ENCODE measurements at places on chromosomes 16 and 17. TPM values are rescaled to one million over a fixed set of nuclear protein-coding genes. Genes with fewer than 3 reads are reported as not detected.

DNA sequence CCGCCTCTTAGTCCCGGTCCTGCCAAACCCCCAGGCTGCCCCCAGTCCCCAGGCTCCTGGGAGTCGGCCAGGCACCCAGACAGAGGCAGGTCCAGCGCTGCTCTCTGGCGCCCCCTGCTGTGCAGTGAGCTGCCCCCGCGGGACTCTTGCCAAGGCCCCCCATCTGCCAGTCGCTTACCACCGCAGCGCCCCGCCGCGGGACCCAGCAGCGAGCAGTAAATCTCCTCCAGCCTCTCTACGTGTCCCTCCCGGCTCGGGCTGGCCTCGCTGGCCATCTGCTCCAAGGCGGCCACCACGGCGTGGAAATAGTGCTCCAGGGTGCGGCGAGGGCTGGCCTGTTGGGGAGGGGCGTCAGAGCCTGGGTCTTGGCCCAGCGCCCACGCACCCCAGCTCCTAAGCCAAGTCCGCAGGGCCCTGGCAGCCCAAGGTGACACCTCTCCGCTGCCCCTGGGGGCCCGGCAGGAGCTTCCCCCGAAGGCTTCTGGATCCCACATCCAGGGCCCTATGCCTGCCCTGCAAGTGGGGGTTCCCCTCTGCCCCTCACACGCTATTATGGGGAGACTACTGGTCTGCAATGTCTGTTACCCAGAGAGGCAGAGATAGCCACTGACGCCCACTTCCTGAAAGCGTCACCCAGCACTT, 33.7 kb upstream of the MFSD6L start:
- peaks cover 77% of the 10 kb centered on the region for H3K27me3 ChIP-seq
- no peaks in the 10 kb centered on the region for H3K4me1 ChIP-seq
- DNase-seq: no peak
- H3K36me3 ChIP-seq: no peaks in the 10 kb centered on the region

DNA sequence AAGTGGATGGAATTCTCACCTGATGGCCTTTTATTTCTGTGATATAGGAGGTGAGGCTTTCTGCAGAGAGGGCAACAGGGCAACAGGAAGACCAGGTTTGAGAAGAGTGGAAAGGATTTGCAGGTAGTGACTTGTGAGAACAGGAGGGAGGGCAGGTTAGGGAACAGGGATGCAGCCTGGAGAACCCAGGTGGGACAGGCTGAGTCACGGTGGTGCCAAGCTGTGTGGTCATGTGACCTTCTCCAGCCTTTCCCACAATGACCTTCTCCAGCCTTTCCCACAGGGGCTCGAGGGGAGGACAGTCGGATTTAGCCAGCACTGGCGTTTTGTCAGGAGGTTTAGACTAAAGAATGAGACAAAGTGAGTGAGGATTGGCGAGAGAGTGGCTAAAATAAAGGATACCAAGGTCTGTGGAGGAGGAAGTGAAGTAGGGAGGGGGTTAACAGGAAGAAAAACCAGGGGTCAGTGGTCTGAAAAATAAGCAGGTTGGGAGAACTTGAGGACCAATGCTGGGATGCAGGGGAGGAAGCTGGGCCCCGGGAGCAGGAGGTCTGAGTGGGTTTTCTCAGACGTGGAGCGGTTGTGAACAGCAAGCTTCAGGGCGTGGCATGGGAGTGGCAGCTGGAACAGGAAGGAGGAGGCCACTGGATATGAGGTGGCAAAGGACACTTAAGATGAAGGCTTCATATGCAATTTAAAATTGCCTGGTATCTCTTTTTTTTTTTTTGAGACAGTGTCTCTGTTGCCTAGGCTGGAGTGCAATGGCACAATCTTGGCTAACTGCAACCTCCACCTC, 37.7 kb downstream of the DNAH2 start:
- no peaks in the 10 kb centered on the region for H3K36me3 ChIP-seq
- H3K27me3 ChIP-seq: peaks cover 11% of the 10 kb centered on the region
- DNase-seq: no peak
- no peak overlapping the region for H3K4me3 ChIP-seq
- no peaks in the 10 kb centered on the region for H3K4me1 ChIP-seq

DNA sequence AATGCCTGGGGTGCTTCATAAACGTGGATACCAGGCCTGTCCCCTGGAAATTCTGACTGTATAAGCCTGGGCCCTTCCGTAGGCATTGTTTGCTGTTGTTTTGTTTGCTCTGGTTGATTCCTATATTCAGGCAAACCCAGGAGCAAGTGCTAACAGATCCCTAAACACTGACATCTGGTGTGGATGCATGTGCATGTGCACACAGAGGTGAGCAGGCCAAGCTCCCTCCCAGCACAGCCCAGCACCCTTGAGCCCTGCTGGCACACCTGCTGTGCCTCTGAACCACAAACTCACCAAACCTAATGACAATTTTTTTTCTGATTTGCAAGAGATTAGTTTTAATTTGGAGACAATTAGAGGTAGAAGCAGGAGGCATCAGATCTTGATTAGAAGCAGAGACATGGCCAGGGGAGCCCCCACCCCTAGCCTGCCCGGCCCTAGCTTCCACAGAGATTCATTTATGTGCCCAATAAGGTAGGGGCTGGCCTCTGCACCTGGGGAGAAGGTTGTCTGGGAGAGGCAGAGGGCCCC, 40.4 kb downstream of the TMEM132E start:
- H3K4me1 ChIP-seq: no peaks in the 10 kb centered on the region
- no peaks in the 10 kb centered on the region for H3K36me3 ChIP-seq

DNA sequence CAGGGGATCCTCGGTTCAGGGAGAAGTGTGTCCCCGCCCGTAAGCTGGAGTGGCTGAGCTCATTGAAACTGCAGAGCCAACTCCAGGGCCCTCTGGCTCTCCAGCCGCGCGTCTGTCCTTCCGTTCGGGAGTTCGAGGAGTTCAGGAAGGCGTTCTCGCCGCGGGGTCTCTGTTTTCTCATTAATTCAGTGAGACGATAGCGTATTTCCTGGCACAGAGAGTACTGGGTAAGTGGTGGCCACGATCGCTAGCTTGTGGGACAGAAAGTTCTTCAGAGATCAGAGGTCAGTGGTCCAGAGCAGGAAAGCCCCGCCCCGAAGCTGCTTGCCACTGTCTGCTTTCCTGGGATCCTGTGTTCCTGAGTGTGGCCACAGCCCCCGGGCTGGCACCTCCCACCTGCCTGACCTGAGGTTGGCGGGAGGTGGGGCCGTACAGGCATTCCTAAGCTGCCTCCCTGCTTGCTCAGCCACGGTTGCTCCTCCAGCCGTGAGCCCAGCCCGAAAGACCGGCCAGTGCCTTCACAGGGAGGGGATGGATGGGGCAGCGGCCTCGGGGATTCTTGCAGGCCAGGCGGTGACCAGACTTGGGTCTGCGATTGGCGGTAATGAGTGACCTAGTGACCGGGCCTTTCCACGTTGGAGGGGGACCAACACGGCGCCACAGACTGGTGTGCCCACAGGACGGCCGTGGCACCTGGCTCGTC, 8.9 kb downstream of the BAIAP2 start:
- no peak overlapping the region for H3K4me3 ChIP-seq
- H3K4me1 ChIP-seq: peaks cover 98% of the 10 kb centered on the region
- no peaks in the 10 kb centered on the region for H3K36me3 ChIP-seq
- peak; percentile 74 for DNase-seq

- H3K4me1 ChIP-seq: no peaks in the 10 kb centered on the region
- peaks cover 100% of the 10 kb centered on the region for H3K36me3 ChIP-seq
- H3K4me3 ChIP-seq: no peak overlapping the region
- no peak for DNase-seq
- H3K27ac ChIP-seq: no peak overlapping the region
- H3K27me3 ChIP-seq: no peaks in the 10 kb centered on the region
Measured at GRCh38 chr17:60049936-60050335, 28.8 kb downstream of the HEATR6 start.

DNA sequence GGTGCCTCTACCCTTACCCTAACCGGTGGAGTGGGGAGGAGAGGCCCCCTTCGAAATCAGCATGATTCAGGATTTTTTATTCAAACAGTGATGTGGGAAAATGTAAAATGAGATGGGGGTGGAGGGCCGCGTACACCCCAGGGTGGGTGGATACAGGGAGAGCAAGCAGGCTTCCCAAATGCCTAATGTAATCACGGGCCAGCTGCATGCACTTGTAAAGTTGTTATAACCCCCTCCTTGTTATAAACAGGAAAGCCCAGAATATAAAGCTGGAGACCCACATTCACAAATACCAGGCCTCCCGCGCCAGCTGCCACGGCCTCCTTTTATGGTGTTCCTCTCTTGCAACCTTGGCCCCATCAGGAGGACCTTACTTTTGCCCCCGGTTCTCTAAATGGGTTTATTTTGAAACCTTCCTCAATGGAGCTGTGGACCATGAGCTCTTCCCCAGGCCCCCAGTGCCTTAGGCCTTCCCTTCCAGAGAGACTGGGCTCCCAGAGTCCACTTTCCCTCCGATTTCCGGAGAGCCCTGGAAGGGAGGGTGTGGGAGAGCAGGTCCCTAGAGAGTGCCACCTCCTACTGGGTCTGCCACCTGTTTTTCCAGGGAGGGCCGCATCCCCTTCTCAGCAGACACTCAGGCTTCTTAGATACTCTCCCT, 906 bp upstream of the FOXL1 start:
- peaks cover 21% of the 10 kb centered on the region for H3K4me1 ChIP-seq
- peak; percentile 45 for DNase-seq
- H3K36me3 ChIP-seq: no peaks in the 10 kb centered on the region
- H3K27me3 ChIP-seq: peaks cover 94% of the 10 kb centered on the region
- peak overlapping the region; percentile 68 for H3K27ac ChIP-seq

- no peaks in the 10 kb centered on the region for H3K27me3 ChIP-seq
- H3K4me3 ChIP-seq: no peak overlapping the region
- no peak overlapping the region for H3K27ac ChIP-seq
- no peak for DNase-seq
Measured at GRCh38 chr16:29730649-29731048, 15.1 kb downstream of the C16orf54 start.

DNA sequence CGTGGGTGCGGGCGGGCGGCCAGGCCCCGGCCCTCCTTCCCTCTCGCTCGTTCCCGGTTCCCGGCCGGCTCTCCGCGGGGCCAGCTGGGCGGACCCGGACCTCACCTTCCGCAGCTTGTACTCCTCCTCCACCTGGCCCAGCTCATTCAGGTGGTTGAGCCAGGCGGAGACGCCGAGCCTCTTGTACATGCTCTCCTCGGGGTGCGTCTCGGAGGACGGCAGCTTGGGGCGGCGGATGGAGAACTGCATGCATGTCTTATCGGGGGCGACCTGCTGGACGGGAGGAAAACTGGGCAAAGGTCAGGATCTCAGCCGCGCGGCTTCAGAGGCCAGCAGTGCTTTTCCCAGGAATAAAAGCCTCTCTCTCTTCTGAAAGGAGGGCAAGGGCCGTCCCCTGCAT, 85.4 kb downstream of the TBC1D16 start:
- peak; percentile 69 for DNase-seq
- H3K36me3 ChIP-seq: peaks cover 49% of the 10 kb centered on the region
- peak overlapping the region; percentile 80 for H3K27ac ChIP-seq
- H3K4me1 ChIP-seq: peaks cover 30% of the 10 kb centered on the region

GRCh38 chr16:77410449-77410848, 24.4 kb downstream of the ADAMTS18 start:
- no peaks in the 10 kb centered on the region for H3K4me1 ChIP-seq
- no peak overlapping the region for H3K4me3 ChIP-seq
- H3K27ac ChIP-seq: no peak overlapping the region
- DNase-seq: no peak
- no peaks in the 10 kb centered on the region for H3K27me3 ChIP-seq

DNA sequence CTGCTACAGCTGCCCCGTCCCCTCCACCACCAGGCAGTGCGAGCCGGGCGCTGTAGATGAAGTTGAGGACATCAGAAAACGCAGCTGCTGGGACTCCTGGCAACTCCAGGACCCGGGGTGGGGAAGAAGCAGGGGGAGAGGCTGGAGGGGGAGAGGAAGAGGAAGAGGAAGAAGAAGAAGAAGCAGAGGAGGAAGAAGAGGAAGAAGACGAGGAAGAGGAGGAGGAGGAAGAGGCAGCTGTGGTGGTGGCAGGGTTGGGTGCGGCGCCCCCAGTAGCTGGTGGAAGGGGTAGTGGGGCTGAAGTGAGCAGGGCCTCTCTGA, 13.2 kb downstream of the ZBTB4 start:
- peak overlapping the region; percentile 38 for H3K27ac ChIP-seq
- peaks cover 20% of the 10 kb centered on the region for H3K36me3 ChIP-seq
- no peak for DNase-seq
- H3K4me3 ChIP-seq: no peak overlapping the region
- peaks cover 58% of the 10 kb centered on the region for H3K4me1 ChIP-seq

DNA sequence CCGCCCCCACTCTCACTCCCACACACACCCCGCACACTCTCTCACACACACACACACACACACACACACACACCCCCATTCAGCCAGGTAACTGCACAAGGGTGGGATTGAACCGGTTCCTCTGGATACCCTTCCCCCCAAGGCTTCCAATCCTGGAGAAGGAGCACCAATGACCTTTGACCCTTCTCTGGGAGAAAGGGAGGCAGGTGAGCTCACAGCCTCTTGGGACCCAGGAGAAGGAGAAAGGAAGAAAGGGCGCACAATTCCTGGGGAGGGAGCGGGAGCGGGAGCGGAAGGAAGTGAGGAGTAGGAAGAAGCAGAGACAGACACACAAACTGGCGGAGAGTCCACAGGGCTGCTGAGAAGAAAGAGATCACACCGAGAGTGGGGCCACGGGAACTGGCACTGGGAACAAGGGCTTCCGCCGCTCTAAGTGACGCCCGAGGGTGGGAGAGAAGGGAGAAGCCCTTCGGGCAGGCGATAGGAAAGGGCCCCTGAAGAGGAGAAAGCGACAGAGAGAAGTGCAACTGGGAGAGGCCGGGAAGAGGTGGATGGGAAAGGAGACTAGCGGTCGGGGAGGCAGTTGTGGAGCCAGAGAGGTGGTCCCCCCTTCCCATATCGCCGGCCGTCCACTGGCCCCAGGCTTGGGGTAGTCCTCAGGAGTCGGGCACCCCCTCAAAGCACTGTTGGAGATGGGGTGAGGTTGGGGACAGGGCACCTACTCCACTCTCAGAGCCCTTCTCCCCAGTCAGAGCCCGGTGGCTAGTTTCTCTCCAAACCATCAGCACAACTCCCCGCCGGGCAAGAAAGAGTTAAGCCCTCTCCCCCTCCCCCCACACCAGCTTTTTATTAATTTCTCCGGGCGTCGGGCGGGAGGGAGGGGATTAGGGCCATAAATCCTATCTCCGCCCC, 1.3 kb downstream of the SAMD14 start:
- H3K36me3 ChIP-seq: no peaks in the 10 kb centered on the region
- H3K27me3 ChIP-seq: no peaks in the 10 kb centered on the region
- peak; percentile 70 for DNase-seq

GRCh38 chr17:42760652-42761581, at the start of gene RAMP2:
RAMP2 (plus strand) TSS chr17:42761227; CDS start chr17:42761262, 35 bp downstream.
- peaks cover 19% of the 10 kb centered on the region for H3K27me3 ChIP-seq
- H3K36me3 ChIP-seq: no peaks in the 10 kb centered on the region
- peak within 1 kb of the TSS; percentile 58 for H3K4me3 ChIP-seq
- H3K4me1 ChIP-seq: peaks cover 30% of the 10 kb centered on the region
- H3K27ac ChIP-seq: peak within 1 kb of the TSS; percentile 52

The HCRT gene
- not detected for total RNA-seq

The CCDC40 gene
- 5.8 TPM for total RNA-seq

The JPH3 gene
- total RNA-seq: 1.3 TPM

The RHBDF1 gene
- total RNA-seq: 75.6 TPM

The DHX58 gene
- total RNA-seq: 9.8 TPM

The TSPOAP1 gene
- total RNA-seq: 21.0 TPM

The CIITA gene
- 7.2 TPM for total RNA-seq
